ENCODE measurements at places on chromosomes 11 and 22. TPM values are rescaled to one million over a fixed set of nuclear protein-coding genes. Genes with fewer than 3 reads are reported as not detected.
A peak's percentile ranks its signal among the peaks of the same experiment; 100 is the strongest.

- no peak for DNase-seq
- no peak overlapping the region for H3K27ac ChIP-seq
- no peaks in the 10 kb centered on the region for H3K4me1 ChIP-seq
- H3K36me3 ChIP-seq = no peaks in the 10 kb centered on the region
These were observed 17.5 kb downstream of the GLB1L2 start for GRCh38 chr11:134349109-134349801.

- H3K4me3 ChIP-seq = no peak overlapping the region
- H3K36me3 ChIP-seq = no peaks in the 10 kb centered on the region
- no peak for DNase-seq
These were observed 2.6 kb downstream of the SYNGR1 start for GRCh38 chr22:39352306-39352891.

DNA sequence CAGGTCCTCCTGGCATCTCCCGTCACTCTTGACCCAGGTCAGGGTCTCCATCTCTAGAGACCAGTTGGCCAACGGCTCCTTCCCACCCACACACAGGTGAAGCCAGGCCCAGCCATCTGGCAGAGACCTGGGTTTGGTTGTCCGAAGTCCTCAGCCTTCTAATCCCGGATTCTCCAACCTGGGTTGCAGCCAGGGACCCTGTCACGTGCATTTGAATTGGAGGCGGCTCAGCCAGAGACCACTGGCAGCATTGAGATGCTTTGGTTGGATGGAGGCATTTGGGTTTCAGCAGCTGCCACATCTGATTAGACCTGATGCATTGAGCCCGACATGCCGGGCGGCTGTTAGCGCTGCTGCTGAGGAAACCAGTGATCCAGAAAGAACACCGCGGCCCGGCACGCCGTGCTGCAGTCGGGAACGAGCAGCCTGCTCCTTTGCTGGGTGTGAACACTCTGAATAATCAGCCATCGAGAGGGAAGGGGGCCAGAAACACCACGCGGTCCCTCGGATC is 163.2 kb downstream of the BRD1 start:
- DNase-seq = no peak
- no peaks in the 10 kb centered on the region for H3K4me1 ChIP-seq
- no peak overlapping the region for H3K27ac ChIP-seq
- H3K36me3 ChIP-seq = no peaks in the 10 kb centered on the region

NNMT gene
- 147 TPM for total RNA-seq

DNA sequence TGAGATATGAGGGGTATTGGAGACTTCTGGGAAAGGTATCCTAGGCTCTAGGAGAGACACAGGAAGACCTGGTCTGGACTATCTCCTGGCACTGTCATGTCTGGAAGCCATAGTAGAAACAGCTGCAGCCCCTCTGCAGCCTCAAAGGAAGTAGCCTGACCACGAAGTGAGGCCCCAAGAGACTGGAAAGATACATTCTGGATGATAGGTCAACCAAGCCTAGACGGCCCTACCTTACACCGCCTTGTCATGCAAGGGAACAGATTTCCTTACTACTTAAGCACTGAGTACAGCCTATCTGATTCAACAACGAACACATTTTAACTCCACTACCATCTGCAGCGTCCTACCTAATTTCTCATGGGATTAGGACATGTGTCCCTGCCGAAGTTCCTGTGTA is 31.1 kb downstream of the UQCR10 start:
- H3K4me1 ChIP-seq = no peaks in the 10 kb centered on the region
- H3K27me3 ChIP-seq = no peaks in the 10 kb centered on the region
- H3K36me3 ChIP-seq = no peaks in the 10 kb centered on the region
- no peak overlapping the region for H3K4me3 ChIP-seq

GRCh38 chr11:70502677-70503467 is 104.5 kb downstream of the CTTN start:
- H3K4me1 ChIP-seq = no peaks in the 10 kb centered on the region
- no peak overlapping the region for H3K27ac ChIP-seq
- H3K4me3 ChIP-seq = no peak overlapping the region

DNA sequence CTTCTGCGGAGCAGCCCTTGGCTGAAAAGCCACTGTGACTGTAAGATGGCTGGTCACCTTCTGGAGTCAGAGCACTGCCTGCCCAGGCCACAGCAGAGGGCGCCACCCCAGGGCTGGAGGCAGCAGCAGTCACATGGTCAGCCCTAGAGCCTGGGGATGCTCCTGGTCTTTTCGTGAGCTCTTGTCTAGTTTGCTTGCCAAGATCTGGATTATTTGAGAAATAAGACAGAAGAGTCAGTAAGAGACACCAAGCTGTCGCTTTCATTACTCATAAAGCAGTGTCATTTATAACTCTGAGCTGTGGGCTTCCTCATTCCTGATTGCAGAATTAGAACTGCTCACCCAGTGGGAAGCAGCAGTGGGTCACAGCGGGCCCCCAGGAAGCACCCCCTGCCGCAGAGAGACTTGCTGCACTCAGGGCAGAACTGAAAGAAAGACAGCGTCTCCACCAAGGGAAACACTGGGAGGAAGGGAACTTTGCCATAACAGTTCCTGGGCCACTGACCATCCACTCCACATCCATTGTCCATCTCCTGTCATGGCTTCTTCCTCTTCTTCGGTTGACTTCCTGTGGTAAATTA is 56.7 kb downstream of the PPP6R2 start:
- no peaks in the 10 kb centered on the region for H3K36me3 ChIP-seq
- no peak overlapping the region for H3K4me3 ChIP-seq
- no peak for DNase-seq

GRCh38 chr11:12263141-12263693 is 114.2 kb upstream of the PARVA start:
- no peak overlapping the region for H3K4me3 ChIP-seq
- H3K36me3 ChIP-seq = no peaks in the 10 kb centered on the region
- no peak overlapping the region for H3K27ac ChIP-seq
- no peaks in the 10 kb centered on the region for H3K27me3 ChIP-seq
- H3K4me1 ChIP-seq = no peaks in the 10 kb centered on the region

DNA sequence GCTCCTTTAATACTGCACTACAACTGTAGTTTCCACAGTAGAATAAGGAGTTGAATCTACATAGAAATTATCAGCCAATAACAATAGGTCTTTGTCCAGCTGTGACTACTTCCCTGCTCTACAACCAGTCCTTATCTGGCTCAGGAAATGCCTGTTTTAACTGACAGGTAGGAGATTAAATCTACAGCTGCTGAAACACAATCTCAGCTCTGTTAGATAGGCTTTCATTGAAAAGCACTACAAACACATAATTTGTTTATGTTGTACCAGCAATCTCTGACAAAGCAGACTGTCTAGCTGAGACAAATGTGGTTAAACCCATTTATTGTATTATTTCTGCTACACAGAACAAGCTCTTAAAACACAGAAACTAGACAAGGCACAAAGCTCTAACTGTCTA is 230.0 kb downstream of the SOX6 start:
- DNase-seq = no peak
- no peak overlapping the region for H3K27ac ChIP-seq
- H3K4me1 ChIP-seq = no peaks in the 10 kb centered on the region
- H3K36me3 ChIP-seq = no peaks in the 10 kb centered on the region
- H3K27me3 ChIP-seq = no peaks in the 10 kb centered on the region
- H3K4me3 ChIP-seq = no peak overlapping the region

DNA sequence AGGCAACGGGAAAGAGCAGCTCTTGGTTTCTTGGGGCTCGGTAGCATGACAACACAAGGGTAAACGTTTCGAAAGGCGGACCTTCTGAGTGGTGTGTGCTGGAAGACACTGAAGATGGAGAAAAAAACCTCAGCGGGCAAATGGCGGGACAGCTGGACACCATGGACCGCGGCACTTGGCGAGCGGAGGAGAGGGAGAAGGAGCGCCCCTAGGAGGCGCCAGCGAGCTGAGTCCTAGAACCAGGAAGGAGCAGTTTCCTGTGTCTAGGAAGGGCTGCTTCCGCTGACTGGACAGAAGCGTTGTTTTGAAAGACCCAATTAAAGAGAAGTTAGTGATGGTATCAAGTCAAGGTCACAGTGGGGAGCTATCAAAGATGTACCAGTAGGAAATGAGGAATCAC is 44.0 kb upstream of the OPCML start:
- H3K36me3 ChIP-seq = no peaks in the 10 kb centered on the region
- H3K27ac ChIP-seq = no peak overlapping the region
- no peak overlapping the region for H3K4me3 ChIP-seq

- H3K4me1 ChIP-seq = no peaks in the 10 kb centered on the region
- no peak overlapping the region for H3K27ac ChIP-seq
- no peak overlapping the region for H3K4me3 ChIP-seq
- H3K27me3 ChIP-seq = no peaks in the 10 kb centered on the region
- no peaks in the 10 kb centered on the region for H3K36me3 ChIP-seq
- no peak for DNase-seq
These were observed 98.2 kb downstream of the SGSM3 start for GRCh38 chr22:40468616-40469015.

FOLR3 gene
- not detected for total RNA-seq

DNA sequence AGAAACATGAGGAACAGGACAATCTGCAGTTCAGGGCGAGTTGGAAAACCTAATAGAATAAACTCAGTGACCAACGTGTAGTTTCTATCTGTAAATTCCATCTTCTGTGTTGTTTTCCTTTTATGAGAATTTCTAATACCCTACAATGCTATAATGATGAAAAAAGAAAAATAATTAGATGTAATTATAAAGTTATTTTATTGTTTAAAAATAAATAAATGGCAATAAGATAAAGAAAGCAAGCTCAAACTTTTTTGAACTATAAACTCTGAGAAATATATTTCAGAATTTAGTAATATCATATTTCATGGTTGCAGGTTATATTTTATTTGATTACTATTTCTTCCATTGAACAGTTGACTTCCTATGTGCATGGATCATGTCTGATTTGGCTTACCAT is at the start of gene OR5I1:
Gene OR5I1, minus strand, starts transcription at position 101 of the 400 bp plus-strand sequence. Its CDS starts 0 bp downstream, at position 101.
- no peak within 1 kb of the TSS for H3K4me3 ChIP-seq
- no peaks in the 10 kb centered on the region for H3K4me1 ChIP-seq
- H3K36me3 ChIP-seq = no peaks in the 10 kb centered on the region
- H3K27me3 ChIP-seq = no peaks in the 10 kb centered on the region
- H3K27ac ChIP-seq = no peak within 1 kb of the TSS

- H3K4me1 ChIP-seq = no peaks in the 10 kb centered on the region
- no peaks in the 10 kb centered on the region for H3K27me3 ChIP-seq
- H3K4me3 ChIP-seq = no peak overlapping the region
- peak overlapping the region; percentile 22 for H3K27ac ChIP-seq
- H3K36me3 ChIP-seq = no peaks in the 10 kb centered on the region
These were observed 18.2 kb downstream of the RTN4R start for GRCh38 chr22:20249797-20250354.

KDM4D gene
- 1.9 TPM for total RNA-seq

DNA sequence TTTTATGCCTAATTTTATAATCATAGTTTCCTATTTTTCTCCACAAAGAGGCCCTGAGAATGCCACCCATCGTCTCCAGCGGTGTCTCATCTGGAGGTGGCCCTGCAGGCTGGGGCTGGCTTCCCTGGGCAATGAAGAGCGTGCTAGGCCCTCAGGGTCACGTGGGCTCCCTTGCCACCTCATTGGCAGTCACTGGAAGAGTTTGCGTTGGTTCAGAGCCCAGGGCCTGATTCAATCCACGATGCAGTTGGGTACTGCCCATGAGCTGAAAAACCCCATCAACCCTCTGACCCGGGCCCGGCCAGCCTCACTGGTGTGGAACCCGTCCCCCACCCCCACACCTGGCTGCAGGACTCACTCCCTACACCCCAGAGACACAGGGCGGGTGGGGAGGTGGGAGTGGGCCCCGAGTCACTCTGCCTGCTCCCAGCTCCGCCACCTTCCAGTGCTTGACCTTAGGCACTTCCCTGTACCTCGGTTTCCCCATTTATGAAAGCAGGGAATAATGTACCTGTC is 43.4 kb upstream of the A4GALT start:
- no peaks in the 10 kb centered on the region for H3K36me3 ChIP-seq
- no peak overlapping the region for H3K27ac ChIP-seq
- no peaks in the 10 kb centered on the region for H3K4me1 ChIP-seq

DNA sequence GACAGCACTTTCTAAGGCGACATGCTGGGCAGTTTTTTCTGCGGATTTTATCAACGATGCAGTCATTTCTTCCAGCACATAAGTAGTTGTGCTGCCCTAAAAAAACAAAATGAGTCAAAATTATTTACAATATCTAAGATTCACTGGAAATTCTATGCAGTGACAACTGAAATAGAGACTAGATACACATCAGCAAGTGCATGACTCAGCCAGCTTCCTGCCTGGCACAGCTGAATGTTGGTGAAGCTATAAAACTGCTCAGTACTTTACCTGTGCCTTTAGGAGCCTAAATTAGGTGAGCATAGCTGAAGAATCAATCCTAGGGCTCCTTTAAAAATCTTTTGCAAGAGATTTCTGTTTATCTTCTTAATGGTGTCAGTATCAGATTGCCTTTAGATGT is 37.8 kb downstream of the PGR start:
- no peaks in the 10 kb centered on the region for H3K27me3 ChIP-seq
- H3K4me3 ChIP-seq = no peak overlapping the region
- no peaks in the 10 kb centered on the region for H3K36me3 ChIP-seq
- peak overlapping the region; percentile 47 for H3K27ac ChIP-seq

DNA sequence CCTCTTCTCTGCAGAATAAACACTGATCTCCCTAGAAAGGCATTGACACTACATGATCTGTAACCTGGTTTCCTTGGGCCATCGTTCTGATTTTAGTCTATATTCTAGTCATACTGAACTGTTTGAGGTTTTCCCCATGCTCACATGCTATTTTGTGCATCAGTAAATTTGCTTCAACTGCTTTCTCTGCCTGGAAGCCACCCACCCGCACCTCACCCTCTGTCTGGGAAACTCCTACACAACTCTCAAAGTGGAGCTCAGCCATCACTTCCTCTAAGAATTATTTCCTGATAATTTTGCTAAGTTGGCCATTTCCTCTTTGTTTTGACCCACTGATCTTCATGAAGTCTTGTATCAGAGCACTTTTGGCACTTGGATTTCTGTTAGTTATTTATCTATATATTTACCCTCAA is 36.1 kb downstream of the MMP20 start:
- no peaks in the 10 kb centered on the region for H3K27me3 ChIP-seq
- no peak for DNase-seq
- no peak overlapping the region for H3K27ac ChIP-seq
- H3K4me3 ChIP-seq = no peak overlapping the region

GRCh38 chr11:81071606-81072005 is 1630.8 kb upstream of the TENM4 start:
- no peak for DNase-seq
- no peaks in the 10 kb centered on the region for H3K27me3 ChIP-seq
- no peak overlapping the region for H3K27ac ChIP-seq
- H3K4me1 ChIP-seq = no peaks in the 10 kb centered on the region
- no peaks in the 10 kb centered on the region for H3K36me3 ChIP-seq

DNA sequence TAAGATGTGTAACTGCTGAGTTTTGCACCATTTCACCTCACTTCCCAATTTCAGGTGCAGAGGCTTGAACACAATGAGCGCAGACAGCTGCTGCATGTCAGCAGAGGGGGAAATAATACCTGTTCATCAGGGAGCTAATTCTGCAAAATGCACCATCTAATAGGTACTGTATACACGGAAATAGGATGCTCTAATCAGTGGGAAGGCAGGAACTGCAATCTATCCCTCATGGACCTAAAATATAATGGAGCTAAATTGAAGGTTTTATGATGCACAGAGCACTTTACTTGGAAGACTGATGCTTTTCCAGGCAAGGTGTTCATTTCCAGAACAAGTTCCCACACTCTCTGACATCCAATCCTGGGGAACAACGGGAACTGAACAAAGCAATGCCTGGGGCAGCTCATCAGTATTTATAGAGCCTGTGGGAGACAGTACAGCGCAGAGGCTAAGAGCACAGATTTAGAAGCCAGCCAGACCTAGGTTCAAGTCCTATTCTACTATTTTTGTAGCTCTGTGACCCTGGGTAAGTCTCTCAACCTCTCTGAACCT is 78.5 kb downstream of the TENM4 start:
- no peak overlapping the region for H3K4me3 ChIP-seq
- H3K27me3 ChIP-seq = no peaks in the 10 kb centered on the region
- H3K36me3 ChIP-seq = no peaks in the 10 kb centered on the region
- DNase-seq = no peak
- no peaks in the 10 kb centered on the region for H3K4me1 ChIP-seq

MUC5B gene
- total RNA-seq = 3.8 TPM

All from uterus (tissue), 4 donors.